ENCODE measurements at places on chromosomes 12 and 14.

DNA sequence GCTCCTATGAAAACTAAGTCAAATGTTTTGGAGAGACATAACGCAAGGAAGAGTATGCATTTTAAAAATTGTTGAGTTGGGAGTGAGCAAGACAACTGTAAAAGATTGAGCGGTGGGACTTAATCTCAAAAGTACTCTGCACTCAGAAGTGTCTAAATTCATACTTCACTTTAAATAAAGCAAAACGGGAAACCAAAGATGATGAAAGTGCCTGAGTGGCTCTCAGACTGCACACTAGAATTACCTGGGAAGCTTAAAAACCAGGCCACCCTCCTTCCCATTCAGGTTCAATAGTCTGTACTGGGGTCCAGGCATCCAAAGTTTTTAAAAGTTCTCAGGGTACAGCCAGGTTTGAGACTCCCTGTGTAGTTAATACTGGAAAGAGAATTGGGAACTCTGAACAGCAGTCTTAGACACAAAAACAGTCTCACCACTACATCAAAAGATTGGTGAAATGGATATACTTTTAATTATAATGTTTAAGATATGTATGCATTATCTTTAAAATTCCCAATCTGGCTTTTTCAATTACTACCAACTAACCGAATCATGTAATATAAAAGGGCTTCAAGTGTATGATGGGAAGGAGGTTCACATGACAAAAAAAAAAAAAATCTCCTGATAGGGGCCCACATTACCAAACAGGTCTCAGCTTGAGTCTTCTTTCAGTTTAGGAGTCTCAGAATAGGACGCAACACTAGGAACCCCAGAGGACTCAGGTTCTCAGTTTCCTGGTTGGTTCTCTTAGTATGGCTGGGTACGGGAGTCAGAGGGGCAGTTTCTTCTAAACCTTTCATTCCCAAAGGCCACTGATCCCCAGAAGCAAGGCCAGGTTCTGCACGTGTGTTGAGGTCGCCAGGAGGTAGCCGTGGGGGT is 1.0 kb downstream of the HOMEZ start:
- no peak for DNase-seq

DNA sequence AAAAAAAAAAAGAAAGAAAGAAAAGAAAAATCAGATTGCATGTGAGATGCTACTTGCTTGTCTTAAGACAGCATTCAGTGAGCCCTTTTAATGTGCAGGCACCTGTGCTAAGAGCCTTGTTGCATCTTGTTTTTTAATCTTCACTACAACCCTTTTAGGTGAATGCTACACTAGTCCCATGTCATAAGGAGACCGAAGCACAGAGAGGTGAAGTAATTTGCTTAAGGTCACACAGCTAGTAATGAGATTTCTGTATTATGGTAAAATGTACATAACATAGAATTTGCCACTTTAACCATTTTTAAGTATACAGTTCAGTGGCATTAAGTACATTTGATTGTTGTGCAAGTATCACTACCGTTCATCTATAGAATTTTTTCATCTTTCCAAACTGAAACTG is 32.1 kb upstream of the PWP1 start:
- no peak for DNase-seq

DNA sequence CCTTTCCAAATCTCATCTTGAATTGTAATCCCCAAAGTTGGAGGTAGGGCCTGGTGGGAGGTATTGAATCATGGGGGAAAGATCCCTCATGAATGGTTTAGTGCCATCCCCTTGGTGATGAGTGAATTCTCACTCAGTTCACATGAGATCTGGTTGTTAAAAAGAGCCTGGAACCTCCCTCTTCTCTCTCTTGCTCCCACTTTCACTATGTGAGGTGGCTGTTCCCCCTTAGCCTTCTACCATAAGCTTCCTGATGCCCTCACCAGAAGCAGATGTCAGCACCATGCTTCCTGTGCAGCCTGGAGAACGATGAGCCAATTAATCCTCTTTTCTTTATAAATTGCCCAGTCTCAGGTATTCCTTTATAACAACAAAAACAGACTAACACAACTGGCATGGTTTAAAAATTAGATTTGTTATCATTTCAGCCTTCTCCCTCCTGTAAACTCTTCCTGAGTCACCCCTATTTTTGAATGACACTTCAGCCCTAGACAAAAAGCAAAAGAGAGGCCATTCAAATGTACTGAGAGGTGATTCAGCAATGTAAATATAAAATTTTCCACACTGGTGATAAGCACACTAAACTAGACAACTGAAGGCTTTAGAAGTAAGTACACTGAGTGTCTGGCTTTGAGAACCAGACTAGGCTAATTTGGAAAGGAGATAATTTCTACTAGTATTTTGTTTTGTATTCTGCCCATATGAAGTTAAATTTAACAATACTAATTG is 212.1 kb upstream of the ABCD2 start:
- no peak for DNase-seq

- no peak for DNase-seq
Measured at GRCh38 chr12:2260441-2260840, 207.7 kb downstream of the CACNA1C start.

DNA sequence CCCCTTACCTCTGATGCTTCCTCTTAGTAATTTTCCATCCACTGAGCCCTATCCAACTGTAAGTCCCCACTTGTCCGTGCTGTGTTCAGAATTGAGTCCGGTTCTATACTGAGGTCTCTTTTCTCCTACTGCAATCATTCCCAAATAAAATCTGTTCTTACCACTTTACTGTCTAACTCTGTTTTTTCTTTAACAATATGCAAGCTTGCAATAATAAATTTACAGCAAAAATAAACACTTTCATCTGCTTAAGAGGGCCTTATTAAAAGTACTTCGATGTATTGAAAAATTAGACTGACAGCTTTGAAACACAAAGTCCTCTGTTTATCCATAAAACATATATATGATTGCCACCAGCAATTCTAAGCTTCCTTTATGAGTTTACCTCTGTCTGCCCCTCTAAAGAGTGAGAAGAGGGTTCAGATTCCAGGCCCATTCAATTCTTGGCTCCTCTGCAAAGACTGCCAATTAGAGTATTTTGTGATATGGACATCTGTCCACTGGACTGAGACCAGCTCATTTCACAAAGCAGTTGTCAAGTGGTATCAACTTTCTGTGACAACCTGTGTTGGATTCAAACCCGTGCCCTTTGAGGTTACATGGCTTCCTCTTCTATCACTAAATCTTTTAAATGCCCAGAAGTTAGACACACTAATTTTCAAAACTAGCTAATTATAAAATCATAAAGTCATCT is 39.9 kb upstream of the G2E3 start:
- no peak for DNase-seq

DNA sequence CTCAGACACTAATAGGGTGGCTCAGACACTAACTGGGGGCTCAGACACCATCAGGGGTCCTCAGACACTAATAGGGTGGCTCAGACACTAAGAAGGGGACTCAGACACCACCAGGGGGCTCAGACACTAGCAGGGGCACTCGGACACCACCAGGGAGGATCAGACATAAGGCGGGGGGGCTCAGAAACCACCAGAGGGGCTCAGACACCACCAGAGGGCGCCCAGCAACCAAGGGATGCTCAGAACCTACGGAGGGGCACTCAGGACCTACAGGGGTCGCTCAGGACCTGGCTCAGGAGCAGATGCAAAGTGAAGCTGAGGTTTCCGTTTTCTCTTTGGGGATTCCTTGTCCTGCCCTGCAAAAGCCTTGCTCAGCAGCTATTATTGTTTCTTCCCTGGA is 448.5 kb downstream of the TMEM121 start:
- DNase-seq = no peak

- DNase-seq = no peak
Measured at GRCh38 chr12:22312336-22312735, 22.2 kb downstream of the ST8SIA1 start.

DNA sequence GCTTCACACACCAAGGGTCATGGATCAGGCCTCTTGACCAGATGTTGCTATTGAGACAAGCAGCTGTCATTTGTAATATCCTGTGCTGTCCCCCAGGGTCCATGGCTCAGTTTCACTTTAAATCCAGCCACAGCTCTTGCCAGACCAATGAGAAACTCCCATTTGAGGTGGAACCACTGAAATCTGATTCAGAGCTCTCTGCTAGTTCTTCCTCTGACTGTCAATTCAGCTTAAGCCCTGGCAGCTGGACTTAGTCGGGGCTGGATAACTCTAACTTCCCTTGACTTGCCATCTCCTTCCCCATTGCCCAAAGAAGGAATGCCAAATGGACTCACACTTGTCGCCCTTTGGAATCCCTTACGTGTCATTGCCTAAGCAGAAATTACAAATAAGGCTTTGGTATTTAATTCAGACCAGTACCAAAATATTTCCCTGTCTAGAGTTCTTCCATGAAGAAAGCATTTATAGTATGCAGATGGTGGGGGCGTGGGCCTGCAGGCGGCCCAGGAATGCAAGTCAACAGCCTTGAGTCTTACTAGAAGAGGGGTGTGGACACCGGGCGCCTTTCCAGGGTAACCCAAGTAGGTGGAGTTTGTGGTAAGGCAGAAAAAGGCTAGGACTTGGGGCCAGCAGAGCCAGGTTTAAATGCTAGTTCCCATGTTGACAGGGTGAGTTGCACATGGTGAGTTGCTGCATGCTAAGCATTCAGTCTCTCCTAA is 96.9 kb upstream of the TMPO start:
- no peak for DNase-seq
